ENCODE measurements at places on chromosomes 5 and 9.

GRCh38 chr9:113853333-113853732, 22.8 kb upstream of the ZNF618 start:
- no peak for DNase-seq

DNA sequence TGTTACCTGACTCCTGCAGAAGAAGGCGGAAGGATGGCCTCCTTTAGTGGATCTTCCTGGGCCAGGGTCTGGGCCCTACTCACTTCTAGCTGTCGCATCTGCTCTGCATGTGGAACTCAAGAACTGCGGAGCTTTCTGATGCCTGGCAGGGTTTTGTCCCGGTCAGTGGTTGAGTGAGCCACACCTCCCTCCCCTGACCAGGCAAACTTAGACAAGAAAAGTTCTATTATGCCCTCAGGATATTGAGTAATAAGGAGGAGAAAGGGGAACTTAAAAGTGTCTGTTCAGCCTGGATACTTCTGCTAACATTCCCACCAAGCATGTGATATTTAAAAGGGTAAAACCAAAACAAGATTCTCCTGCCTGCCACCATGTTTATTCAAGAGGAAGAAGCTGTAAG, at the start of gene FYB1:
Gene FYB1, minus strand, starts transcription at position 127 of the 400 bp plus-strand sequence. CDS start 16,603 bp downstream, outside the sequence.
- DNase-seq = no peak

DNA sequence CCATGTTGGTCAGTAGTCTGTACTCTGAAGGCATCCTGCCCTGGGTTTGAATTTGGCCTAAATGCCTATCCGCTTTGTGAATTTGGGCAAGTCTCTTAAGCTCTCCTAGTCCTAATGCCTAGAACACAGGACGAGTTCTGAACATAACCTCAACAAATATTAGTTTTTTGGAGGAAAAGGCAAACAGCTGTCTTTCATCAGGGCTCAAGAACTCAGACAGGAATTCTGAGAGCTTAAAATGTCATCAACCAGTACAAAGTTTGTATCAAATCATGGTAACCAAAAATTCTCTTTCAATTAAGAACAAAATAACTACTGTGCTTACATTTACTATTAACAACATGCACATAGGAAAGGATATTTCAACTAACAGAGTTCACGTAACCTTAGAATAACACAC, 182.5 kb upstream of the PPP1R2B start:
- DNase-seq = no peak

- no peak for DNase-seq
These were observed 126.1 kb upstream of the POC5 start for GRCh38 chr5:75843319-75843718.

- no peak for DNase-seq
These were observed 199.3 kb downstream of the SEC61B start for GRCh38 chr9:99421369-99421768.

DNA sequence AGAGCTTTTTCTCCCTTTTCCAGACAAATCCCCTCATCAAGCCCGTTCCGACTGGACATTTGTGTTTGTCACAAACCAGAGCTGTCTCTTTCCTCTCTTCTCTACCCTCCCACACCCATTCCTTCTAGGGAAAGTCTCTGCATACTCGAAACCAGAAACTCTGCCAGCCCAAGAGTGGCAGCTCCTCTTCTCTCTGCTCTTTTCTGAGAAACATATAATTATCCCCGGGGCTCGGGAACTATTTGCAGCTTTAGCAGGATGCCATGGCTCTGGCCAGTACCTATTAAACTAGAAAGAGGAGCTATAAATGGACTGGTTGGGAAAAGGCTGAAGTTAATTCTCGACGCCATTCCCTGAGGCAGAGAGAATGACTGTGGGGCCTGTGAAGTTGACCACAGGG, 82.6 kb downstream of the SH3PXD2B start:
- no peak for DNase-seq

All from NCI-H146 (cell line).